ENCODE measurements at places on chromosomes 11 and 22.

DNA sequence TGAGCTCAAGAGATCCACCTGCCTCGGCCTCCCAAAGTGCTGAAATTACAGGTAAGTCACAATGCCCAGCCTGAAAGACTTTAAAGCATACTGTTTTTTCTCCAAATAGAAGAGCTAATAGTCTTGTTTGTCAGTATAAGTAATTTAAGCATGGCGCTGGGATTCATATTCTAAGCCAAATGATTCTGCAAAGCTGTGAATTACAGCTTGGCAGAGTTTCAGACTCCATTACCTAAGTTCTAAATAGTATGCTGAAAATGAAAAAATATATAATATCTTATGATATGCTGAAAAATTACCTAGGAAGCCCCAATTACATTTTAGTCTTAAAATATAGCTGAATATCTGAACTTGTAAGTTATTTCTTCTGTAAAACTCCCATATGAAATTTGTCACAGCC is 39.3 kb downstream of the MRE11 start:
- no peak for DNase-seq

- DNase-seq = no peak
Observed at GRCh38 chr22:45465633-45466032, 37.0 kb upstream of the FBLN1 start.

DNA sequence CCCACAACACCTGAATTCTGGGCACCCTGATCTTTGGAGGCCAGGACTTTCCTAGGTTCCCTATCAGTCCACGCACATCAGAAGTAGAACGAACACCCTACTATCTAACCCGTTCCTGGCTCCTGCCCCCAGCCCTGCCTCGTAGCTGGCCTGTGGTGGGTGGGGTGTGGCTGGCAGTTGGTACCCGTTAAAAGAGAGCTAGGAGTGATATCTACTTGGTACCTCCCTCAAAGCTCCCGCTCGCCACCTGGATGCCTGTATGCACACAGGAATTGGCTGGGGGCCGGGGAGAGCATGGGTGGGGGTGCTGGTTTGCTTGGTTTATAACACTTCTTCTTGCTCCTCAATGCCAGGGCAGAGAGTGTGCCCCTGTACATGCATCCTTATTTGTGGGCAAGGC is 14.0 kb upstream of the NECTIN1 start:
- DNase-seq = no peak

GRCh38 chr11:74543991-74544390 is 48.4 kb upstream of the POLD3 start:
- no peak for DNase-seq

- DNase-seq = no peak
Observed at GRCh38 chr22:22552630-22553029, 6.4 kb downstream of the PRAME start.

- DNase-seq = no peak
Observed at GRCh38 chr22:42645341-42645937, 3.8 kb downstream of the CYB5R3 start.

DNA sequence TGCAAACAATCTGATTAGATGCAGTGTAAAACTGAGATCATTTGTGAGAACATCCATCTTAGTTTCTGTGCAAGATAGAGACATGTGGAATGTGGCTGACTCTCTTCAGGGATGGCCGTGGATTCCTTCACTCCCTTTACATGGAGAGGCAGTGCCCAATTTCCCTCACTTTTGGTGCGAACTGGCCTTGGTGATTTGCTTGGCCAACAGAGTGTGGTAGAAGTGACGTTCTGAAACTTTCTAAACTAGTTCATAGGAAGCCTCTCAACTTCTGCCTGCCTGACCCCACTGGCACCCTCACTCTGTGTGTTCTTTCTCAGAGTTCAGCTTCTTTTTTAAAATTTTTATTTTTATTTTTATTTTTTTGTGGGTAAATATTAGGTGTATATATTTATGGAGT is 9.9 kb upstream of the SYT13 start:
- DNase-seq = no peak

DNA sequence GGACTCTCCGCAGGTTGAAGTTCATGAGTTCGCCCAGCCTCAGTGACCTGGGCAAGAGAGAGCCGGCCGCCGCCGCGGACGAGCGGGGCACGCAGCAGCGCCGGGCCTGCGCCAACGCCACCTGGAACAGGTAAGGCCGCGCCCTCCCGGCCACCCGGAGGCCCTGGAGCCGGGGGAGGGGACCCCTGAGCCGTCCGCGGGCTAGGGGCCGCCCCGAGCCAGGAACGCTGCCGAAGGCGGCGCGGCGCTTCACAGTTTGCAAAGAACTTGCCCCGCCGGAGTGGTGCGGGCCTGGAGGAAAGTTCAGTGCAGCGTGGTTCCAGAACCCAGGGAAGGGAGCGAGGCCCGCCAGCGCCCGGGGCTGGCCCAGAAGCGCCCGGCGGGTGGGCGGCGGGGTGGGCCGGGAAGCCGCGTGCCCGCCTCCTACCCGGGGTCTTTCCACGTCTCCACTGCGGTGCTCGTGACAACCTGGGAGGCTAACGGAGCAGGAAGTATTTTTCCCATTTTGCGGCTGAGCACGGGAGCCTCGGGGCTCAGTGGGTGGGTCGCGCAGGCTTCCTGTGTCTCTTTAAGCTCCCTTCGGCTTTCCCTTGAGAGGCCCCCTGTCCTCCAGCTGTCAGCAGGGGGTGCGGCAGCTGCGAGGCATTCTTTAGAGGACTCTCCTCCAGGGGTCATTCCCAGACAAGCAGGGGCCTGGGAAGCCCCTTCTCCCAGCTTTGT is 635 bp downstream of the PRR5 start:
- DNase-seq = no peak

DNA sequence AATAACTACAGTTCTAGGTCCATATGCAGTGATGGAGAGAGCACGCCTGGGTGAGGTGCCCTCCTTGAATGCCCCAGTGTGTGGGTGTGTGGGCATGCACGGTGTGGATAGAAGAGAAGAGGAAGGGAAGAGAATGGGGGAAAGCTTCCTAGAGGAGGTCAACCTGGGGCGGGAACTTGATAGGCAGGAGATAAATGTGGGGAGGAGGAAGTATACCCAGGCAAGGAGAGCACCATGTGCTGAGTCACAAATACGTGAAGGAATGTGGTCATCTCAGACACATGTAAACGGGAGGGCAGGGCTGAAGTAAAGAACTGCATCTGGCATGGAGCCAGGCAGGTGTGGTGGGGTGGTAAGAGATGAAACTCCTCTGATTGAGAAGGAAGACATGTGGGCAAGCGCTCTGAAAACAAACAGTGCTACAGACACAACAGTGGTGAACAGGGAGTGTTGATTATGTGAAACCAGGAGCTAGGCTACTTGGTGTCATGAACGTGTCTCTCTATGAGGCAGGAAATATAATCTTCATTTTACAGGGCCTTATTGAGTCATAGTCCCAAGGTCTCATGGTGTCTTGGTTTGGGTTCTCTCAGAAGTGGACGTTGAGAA is 61.5 kb upstream of the EED start:
- DNase-seq = peak; percentile 20

DNA sequence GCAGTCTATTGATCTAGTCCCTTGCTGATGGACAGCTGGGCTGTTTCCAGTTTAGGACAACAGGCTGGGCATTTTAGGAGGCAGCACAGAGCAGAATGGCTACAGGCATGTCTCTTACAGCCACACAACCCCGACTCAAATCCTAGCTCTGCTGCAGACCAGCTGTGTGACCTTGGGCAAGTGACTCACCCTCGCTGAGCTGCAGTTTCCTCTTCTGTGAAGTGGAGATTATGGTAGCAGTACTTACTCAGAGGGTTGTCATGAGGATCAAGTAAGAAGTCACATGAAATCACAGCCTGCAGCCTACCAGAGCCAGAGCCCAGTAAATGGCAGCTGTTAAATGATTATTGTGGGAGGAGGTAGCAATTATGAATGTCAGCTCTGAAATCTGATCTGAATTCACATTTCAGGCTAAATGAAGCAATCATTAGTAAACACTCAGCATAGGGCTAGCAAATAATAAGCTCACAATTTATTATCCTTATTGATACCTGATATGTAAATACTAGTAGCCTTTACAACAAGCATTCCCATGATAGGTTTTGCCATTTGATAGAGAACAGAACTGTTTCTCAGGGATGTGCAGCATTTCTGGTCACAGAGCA is 58.9 kb downstream of the MYEOV start:
- DNase-seq = no peak

- DNase-seq = no peak
Observed at GRCh38 chr11:87290304-87290922, 252.7 kb downstream of the TMEM135 start.

- no peak for DNase-seq
Observed at GRCh38 chr11:33134276-33134675, 27.0 kb downstream of the CSTF3 start.

GRCh38 chr22:47623763-47624148 is 861.3 kb downstream of the TBC1D22A start:
- DNase-seq = no peak

DNA sequence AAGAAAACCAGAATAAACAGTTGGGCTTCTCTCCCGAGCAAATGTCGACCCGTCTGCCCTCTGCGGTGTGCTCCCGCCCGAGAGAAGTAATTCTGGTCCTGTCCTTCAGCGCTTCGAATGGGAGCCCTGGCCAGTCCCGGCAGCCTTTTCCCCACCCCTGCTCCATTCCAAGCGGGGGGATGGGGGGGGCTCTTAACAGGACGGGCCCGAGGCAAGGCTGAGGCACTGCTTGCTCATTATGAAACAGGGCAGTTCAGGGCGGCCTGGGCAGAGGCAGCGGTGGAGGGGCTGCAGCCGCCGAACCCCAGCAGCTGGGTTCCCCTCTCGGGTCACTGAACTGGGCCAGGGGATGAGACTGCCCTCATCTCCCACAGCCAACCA is 9.1 kb downstream of the BACE1-AS start:
- DNase-seq = no peak

- DNase-seq = no peak
Observed at GRCh38 chr11:72379384-72380131, 54.8 kb downstream of the CLPB start.

DNA sequence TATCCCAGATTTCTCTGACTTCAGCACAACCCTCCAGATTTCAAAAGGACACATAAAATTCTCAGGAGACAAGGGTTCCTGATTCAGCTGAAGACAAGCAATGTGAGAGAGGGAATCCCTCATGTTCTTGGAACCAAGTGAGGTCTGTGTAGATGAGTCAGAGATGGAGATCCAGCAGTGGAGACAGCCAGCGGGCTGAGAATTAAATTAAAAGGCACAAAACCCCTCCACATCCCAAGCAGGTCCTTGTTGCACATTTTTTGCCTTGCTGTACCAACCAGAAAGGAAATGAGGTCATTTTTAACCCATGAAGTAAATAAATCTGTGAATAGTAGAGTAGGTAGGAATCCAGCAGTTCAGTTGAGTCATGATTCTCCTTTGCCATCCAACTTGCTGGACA is 9.7 kb downstream of the MTNR1B start:
- no peak for DNase-seq

- no peak for DNase-seq
Observed at GRCh38 chr11:64334764-64335735, 5.0 kb upstream of the CCDC88B start.

GRCh38 chr11:14350215-14350614 is 8.8 kb downstream of the RRAS2 start:
- no peak for DNase-seq

- no peak for DNase-seq
Observed at GRCh38 chr11:13098063-13098462, 88.9 kb downstream of the RASSF10 start.

- no peak for DNase-seq
Observed at GRCh38 chr11:92045301-92045700, 179.3 kb upstream of the FAT3 start.

DNA sequence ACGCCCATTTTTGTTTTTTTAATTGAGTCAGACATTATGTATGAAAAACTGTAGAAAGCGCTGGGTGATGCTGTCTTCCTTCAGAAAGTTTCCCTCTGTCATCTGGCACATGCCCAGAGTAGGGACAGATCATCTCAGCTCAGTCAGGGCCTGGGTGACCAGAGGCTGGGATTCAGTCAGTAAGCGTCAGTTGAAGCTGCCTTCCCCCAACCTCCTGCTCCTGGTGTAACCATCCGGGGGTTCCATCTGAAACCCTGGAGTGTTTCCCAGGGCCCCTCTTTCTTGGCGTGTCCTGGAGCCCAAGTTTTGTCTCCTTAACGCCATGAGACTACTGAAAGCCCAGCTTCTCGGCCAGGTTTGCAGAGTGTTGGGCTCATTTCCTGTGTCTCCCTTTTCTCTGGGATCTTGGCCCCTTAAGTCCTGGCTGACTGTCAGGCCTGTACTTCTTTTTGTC is 10.7 kb downstream of the PPFIA1 start:
- DNase-seq = no peak

- DNase-seq = no peak
Observed at GRCh38 chr22:20439556-20439927, 1.9 kb upstream of the SCARF2 start.

GRCh38 chr11:114060392-114061047 is 1.0 kb downstream of the ZBTB16 start:
- DNase-seq = no peak

DNA sequence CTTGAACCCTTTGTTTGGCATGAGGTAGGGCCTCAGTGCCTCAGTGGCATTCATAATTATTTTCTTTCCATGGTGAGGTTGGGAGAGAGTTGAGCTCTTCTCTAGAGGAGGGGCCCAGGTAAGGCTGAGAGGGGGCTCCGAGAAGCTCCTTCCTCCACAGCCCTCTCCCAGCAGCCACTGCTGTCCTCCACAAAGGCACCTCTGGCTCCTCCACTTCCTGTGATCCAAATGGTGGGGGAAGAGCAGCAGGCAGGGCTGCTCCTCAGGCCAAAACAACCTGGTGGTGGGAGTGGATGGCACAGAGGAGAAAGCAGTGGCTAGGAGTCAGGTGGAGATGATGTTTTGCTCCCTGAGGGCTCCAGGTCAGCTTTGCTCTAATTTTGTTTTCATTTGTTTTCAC is 13.3 kb downstream of the ROBO4 start:
- DNase-seq = no peak

- DNase-seq = no peak
Observed at GRCh38 chr11:94926698-94927237, 46.6 kb downstream of the CWC15 start.

DNA sequence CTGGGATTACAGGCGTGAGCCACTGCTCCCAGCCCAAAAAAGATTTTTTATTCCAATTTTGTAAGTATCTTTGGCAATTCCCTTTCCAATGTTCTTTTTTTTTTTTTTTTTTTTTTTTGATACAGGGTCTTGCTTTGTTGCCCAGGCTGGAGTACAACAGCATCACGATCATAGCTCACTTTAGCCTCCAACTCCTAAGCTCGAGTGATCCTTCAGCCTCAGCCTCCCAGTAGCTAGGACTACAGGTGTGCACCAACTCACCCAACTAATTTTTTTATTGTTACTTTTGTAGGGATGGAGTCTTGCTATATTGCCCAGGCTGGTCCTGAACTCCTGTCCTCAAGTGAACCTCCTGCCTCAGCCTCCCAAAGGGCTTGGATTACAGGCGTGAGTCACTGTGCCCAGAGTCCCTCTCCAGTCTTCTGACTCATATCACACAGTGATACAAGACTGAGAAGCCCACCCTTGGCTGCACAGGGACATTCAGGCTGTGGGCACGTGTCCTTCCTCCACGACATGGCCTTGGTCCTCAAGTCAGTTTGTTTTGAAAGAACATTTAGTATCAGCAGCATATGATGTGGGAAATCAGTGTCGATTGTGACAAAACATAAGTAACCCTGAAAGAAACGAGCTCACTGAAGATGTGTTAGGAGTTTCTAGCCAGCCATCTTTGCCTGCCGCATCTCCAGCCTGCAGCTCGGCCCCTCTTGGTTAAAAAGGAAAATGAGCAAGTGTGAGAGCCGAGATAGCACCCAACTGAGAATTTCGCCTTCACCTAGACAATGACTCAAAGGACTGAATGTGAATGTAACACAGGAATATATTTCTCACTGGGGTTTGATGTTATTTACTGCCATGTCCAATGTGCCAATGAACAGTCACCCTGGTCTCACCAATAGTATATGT is 175.5 kb downstream of the MN1 start:
- no peak for DNase-seq
